ENCODE measurements at places on chromosomes 11 and 22.
A peak's percentile ranks its signal among the peaks of the same experiment; 100 is the strongest.

GRCh38 chr11:130388607-130389205, 39.7 kb downstream of the ADAMTS8 start:
- peak overlapping the region; percentile 46 for H3K27ac ChIP-seq
- H3K36me3 ChIP-seq = no peaks in the 10 kb centered on the region
- peaks cover 16% of the 10 kb centered on the region for H3K4me1 ChIP-seq
- DNase-seq = peak; percentile 23
- peak overlapping the region; percentile 33 for H3K4me3 ChIP-seq

- no peaks in the 10 kb centered on the region for H3K27me3 ChIP-seq
- no peak for DNase-seq
- H3K4me1 ChIP-seq = no peaks in the 10 kb centered on the region
- H3K4me3 ChIP-seq = no peak overlapping the region
These were observed 25.1 kb downstream of the FBXO7 start for GRCh38 chr22:32499666-32500065.

GRCh38 chr11:73991471-73992006, 8.9 kb upstream of the UCP2 start:
- H3K4me3 ChIP-seq = no peak overlapping the region
- no peaks in the 10 kb centered on the region for H3K27me3 ChIP-seq
- no peaks in the 10 kb centered on the region for H3K36me3 ChIP-seq
- peak overlapping the region; percentile 58 for H3K27ac ChIP-seq
- peaks cover 44% of the 10 kb centered on the region for H3K4me1 ChIP-seq

DNA sequence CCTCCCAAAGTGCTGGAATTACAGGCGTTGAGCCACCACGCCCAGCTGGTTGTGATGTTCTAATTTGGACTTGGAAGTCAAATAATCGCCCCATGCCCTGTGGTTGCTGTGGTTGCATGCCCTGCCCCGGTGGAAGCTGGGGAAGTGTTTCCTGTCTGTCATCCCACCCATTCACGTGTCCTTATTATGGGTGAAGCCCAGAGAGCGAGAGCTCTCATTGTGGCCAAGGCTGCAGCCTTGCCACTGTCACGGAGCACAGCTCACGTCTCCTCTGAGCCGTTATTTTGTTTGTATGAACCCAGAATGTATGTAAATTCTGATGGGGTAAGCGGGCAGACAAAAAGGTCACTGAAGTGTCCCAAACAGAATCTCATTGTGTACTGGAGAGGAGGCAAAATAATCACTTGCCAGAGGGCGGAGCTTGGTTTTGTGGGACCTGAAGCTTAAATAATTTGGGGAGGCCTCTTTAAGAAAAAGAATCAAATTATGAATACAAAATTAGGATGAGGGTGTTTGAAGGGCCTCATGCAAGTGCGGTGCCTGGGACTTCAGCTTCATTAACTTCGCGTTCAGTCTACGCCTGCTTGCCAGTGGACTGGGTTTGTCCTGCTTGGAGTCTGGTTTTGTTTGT, 25.8 kb upstream of the TREH start:
- H3K36me3 ChIP-seq = peaks cover 3% of the 10 kb centered on the region
- peak overlapping the region; percentile 56 for H3K27ac ChIP-seq
- H3K4me1 ChIP-seq = peaks cover 29% of the 10 kb centered on the region
- no peak for DNase-seq

GRCh38 chr22:24983151-24983550, 30.6 kb downstream of the KIAA1671 start:
- H3K4me3 ChIP-seq = no peak overlapping the region
- H3K27ac ChIP-seq = no peak overlapping the region
- H3K36me3 ChIP-seq = no peaks in the 10 kb centered on the region
- H3K27me3 ChIP-seq = peaks cover 25% of the 10 kb centered on the region
